Epithelial cell of esophagus (primary cell): ENCODE measurements at places on chromosomes 3 and 15.

- DNase-seq, result peak; percentile 15
Observed at GRCh38 chr3:66812136-66812535, 186.0 kb upstream of the KBTBD8 start.

- DNase-seq, result no peak
Observed at GRCh38 chr15:56757875-56758274, 24.6 kb upstream of the ZNF280D start.

DNA sequence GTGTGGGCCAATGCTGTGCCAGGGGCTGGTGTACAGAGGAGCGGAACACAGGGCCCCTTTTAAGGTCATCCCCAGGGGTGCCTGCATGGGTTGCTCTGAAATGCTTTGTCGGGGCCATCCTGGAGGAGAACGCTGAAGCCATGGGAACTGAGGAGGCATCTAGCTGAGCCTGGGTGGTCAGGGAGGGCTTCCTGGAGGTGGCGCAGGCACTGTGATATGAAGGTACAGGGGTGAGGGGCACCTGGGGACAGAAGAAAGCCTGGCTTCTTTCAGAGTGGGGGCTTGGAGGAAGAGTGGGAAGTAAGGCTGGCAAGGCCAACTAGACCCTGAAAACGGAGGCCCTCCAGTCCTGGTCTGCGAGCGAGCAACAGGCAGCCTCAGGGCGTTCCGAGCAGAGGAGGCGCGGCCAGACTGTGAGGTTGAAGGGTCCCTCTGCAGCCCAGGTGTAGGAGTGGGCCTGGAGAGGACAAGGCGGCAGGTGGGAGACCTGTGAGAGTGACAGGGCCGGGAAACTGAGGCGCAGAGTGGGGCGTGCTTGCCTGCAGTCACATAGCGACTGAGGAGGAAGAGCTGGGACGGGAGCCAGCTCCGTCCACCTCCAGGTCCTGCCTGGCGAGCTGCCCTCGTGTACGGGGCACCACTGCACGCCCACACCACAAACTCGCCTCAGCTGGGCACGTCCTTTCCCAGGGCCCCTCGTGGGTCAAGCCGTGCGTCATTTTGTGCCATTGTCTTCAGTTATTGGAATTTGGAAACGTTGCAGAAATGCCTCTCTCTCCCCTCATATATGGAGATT is 4.1 kb downstream of the FBLN2 start:
- DNase-seq, result no peak

- peak; percentile 79 for DNase-seq
Observed at GRCh38 chr3:108914774-108915641, 38.7 kb downstream of the GUCA1C start.

GRCh38 chr3:45777746-45778386 is 18.5 kb downstream of the SLC6A20 start:
- DNase-seq, result no peak

DNA sequence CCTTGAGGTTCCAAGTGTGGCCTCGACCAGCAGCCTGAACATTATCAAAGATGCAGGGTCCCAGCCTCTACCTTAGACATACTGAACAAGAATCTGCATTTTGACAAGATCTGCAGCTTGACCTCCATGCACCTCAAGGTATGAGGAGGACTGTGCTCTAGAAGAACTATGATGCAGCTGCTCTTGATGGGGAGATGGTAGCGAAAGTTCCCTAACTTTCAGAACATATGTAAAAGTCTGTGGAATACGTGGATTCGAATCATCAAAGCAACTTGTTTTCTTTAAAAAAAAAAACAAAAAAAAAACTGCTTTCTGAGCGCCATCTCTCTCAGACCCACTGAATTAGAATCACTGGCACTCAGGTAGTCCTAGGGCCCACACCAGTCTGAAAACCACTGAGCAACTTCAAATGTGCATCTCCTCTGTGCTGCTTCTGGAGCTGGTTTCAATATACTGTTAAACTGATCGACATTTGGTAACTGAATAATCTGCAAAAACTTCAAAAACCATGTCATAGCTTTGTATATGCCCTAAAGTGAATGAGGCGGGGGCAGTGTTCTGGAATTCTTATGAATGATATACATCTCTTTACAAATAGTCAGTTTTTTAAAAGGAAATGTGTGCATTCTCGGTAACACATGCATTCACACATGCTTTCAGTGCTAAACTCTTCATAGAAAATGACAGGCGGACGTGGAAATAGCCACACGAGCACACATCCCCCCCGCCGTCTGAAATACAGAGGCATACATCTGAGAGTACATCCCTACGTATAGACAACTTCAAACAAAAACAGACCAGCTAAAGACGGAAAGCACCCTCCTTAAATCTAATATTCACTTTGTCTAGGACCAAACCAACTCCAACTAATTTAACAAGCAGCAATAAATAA is 128.8 kb downstream of the FOXP1 start:
- DNase-seq, result no peak
